ENCODE measurements at places on chromosomes 1 and 21.
A peak's percentile ranks its signal among the peaks of the same experiment; 100 is the strongest.

- DNase-seq: no peak
These were observed 85.5 kb downstream of the DDAH1 start for GRCh38 chr1:85379203-85380136.

DNA sequence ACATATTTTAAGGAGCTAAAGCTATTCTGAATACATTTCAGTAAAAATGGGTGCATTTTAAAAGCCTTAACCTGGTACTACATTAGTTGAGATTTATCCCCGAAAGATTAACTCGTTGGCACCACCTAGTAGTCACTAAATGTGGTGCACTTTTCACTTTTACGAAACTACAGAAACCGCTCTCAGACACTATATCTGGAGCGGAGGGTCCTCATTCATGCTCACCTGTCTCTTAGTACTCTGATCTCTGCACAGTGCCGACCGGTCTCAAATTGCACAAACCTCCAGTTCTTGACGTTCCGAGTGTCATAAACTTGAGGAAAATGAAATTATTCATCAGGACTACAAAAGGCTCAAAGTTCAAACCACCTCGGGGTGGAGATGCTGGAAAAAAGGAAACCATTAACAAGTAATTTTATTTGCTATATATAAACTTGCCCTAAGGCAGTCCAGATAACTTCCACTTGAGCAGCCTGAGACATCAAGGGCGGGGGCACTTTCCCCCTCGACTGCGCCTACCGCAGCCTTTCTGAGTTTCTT is 722 bp downstream of the LZIC start:
- DNase-seq: peak; percentile 58

- DNase-seq: no peak
These were observed 111.8 kb downstream of the TAS1R2 start for GRCh38 chr1:18747671-18748070.

DNA sequence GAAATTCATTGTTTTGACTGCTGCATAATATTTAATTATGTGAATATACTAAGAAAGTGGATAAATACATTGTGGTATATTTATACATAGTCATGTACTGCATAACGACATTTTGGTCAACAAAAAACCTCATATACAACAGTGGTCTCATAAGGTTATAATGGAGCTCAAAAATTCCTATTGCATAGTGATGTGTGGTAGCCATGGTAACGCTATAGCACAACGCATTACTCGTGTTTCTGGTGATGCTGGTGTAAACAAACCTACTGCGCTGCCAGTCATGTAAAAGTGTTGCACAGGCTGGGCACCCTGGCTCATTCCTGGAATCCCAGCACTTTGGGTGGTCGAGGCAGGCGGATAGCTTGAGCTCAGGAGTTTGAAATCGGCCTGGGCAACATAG is 52.6 kb upstream of the NHLH2 start:
- DNase-seq: no peak

DNA sequence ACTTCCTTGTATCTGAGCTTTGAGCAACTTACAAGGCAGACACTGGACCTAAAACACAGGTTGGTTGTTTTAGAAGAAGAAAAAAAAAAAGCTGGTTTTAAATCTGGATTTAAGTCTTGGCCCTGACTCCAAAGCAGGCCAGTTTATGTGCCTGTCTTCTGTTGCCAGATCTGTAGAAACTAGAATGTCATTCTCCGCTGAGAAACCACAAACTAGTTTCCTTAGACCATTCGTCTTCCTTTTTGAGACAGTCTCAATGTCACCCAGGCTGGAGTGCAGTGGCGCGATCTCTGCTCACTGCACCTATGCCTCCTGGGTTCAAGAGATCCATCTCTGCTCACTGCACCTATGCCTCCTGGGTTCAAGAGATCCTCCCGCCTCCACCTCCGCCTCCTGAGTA is 33.9 kb downstream of the APP start:
- no peak for DNase-seq

DNA sequence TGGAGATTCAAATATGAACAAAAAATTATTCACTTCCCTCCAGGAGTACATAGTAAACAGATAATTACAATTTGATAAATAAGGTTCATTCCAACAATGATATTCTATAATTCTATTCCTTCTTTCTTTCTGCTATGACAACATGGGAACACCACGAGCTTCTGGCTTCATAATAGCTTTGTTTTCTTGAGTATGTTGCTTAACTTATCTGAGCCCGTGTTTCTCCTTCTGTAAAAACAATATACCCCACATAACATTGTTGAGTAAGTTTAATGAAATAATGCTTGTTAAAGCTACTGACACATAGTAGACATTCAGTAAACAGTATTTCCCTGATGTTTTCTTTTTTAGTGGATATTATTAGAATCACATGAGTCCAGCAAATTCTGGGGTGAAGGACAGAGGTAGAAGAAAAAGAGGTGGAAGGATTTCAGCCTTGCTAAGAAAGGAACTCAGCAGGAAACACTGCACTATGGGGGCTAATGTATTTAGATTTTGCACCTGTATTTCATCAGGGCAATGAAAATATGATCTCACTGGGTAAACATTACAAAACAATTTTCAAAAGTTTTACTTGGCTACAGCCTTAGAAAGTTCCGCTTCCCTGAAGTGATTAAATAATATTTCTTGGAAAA is 430.8 kb upstream of the C1orf87 start:
- no peak for DNase-seq

- DNase-seq: no peak
These were observed 19.2 kb upstream of the TRIM33 start for GRCh38 chr1:114530224-114530623.

- DNase-seq: peak; percentile 43
These were observed 687 bp upstream of the SEMA6C start for GRCh38 chr1:151147132-151147503.

GRCh38 chr1:156608036-156608674 is 6.9 kb upstream of the GPATCH4 start:
- DNase-seq: peak; percentile 68

- no peak for DNase-seq
These were observed 85.0 kb upstream of the SLC2A1 start for GRCh38 chr1:43043695-43044094.

- no peak for DNase-seq
These were observed 213.2 kb downstream of the USH2A start for GRCh38 chr1:216210081-216210480.

- no peak for DNase-seq
These were observed 1.6 kb downstream of the ECHDC2 start for GRCh38 chr1:52919723-52920483.

GRCh38 chr1:10586125-10586524 is 111.4 kb downstream of the PEX14 start:
- no peak for DNase-seq

DNA sequence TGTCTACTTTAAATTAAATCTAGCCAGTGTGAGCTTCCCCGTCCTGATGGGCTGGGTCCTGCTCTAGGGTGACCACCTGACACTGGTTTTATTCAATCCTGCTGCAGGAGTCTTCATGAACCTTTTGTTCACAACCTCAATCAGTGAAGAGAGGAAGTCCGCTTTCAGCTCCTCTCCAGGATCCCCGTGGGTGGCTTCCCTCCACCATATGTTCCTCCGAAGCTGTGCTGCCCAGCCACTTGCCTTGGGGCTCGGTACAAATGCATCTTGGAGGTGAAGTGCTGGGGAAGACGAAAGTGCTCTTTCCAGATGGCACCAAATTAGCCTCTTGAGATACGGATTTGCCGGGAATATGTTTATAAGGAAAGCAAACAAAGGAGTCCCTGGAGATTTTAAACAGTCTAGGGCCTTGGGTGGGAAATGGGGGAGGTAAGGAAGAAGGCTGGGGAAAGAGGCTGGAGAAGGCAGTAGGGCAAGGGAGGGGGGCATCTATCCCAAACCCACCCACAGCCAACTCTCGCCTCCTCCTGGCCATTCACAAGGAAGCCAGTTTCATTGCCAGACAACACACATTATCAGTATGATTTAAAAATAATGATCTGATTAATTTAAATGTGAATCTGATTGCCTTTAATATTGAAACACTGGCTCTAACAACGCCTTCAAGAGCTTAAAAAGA is 430.8 kb downstream of the DISC1 start:
- no peak for DNase-seq

- DNase-seq: no peak
These were observed 11.8 kb downstream of the HIVEP3 start for GRCh38 chr1:41906943-41907342.

- peak; percentile 67 for DNase-seq
These were observed 26.5 kb upstream of the SLC45A3 start for GRCh38 chr1:205706601-205707502.

DNA sequence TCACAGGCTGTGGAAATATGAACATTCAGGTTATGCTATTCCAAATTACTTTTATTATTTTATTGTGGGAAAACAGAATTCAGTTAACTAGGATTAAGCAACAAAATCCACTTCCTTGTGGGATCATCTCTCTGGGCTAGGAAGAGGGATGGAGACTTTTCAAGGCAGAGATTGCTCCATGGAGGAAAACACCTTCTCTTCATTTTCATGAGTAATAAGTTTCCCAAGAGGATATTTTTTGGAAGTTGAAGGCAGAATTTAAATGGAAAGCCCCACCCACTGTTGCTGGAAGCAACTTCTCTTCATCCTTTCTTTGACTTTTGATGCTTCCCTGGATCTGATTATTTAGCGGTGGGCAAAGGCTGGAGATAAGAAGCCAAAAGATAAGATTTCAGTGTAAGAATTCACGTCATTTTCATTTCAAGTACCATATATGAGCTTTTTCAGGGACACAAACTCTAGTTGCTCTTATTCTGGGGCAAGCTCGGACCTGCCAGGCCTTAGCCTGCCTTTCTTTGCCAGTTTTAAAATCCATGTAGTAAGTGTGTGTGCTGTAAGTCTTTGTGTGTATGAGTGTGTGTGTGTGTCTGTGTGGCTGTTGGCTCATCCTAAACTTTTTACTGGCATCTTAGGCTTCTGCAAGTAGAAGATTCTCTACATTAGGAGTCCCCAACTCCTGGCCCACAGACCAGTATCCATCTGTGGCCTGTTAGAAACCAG is 11.7 kb upstream of the IL24 start:
- no peak for DNase-seq

DNA sequence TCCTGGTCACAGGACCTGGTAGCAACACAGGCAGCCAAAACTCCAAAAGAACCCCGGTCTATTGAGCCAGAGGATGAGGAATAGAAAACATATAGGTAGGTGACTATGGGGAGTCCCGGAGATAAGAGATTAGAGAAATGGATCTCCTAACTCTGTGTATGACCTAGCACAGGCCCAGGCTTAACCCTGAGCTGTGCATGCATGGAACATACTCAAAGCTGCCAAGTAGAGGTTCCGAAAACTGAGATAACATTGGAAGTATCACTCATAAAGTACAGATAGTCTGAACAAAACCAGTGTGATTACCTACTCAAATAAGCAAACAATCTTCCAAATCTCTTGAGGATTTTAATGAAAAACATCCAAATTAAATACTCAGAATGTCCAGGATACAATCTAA is 31.5 kb upstream of the PRDX6 start:
- no peak for DNase-seq

GRCh38 chr1:56644064-56644918 is 823 bp upstream of the PRKAA2 start:
- no peak for DNase-seq

- no peak for DNase-seq
These were observed 293.8 kb downstream of the PLA2G4A start for GRCh38 chr1:187122566-187122965.

DNA sequence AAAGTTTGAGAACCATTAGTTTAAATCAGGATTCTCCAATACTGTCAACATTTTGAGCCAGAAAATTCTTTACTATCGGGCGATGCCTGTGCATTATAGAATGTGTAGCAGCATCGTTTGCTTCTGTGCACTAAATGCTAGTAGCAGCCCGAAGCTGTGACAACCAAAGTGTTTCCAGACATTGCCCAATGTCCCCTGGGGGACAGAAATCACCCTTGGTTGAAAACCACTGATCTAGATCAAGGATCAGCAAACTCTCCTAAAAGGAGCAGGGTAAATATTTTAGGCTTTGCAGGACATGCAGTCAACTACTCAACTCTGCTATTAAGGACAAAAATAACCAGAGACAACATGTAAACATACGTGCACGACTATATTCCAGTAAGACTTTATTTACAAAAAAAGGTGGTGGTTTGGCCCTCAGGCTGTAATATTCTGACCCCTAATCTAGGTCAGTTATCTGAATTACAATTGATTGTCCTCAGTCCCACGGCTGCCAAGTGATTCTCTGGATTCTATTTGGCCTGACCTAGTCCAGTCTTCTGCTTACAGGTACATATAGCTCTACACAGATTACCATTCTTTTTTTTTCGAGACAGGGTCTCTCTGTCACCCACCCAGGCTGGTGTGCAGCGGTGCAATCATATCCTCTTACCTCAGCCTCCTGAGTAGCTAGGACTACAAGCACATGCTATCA is 10.6 kb downstream of the FAF1 start:
- DNase-seq: no peak

DNA sequence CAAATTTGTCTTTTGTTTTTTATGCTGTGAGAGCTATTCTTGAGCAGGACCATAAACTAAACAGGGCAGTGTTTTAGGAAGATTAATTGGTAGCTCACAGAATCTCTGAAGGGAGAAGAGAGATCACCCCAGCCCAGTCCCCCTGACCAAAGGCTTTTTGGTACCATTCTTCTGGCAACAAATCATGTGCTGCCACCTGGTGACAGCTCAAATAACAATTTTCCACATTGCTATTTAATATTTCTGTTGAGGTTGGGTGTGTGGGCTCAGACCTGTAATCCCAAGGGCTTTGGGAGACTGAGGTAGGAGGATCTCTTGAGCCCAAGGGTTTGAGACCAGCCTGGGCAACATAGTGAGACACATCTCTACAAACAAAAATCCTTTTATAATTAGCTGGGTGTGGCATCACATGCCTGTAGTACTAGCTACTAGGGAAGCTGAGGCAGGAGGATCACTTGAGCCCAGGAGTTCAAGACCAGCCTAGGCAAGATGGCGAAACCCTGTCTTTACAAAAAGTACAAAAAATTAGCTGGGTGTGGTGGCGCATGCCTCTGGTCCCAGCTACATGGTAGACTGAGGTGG is 2.2 kb upstream of the TESK2 start:
- peak; percentile 85 for DNase-seq

GRCh38 chr1:176111835-176112234 is 95.3 kb downstream of the COP1 start:
- DNase-seq: no peak

GRCh38 chr1:244113532-244114320 is 62.6 kb downstream of the ZBTB18 start:
- DNase-seq: no peak

- no peak for DNase-seq
These were observed 388.6 kb upstream of the NEGR1 start for GRCh38 chr1:72670902-72671301.

DNA sequence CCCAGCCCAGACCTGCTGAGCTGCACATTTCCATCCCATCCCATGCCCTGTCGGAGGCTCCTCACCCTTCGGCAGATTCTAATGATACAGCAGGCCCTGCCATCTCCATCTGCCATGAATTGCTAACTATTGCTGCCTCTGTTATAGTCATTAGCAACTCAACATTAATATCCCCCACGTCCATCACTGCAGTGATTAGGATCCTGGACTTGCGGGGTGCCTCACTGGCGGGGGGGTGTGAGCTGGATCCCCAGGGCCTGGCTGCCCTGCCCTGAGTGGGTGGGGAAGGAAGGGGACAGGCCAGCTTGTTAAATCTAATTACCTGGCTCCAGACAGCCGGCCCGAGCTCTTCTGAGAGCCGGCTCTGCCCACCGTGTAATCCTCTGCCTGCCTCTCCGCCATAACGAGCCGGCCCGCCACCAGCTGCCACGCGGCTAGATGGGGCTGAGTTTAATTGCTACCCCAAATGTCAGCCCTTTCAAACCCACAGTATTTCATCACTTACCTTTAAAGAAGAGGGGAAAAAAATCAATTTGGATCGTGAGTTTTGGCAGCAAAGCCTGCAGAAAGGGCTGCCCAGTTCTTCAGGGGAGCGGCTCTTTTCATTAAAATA is 227.3 kb upstream of the CSF3R start:
- DNase-seq: no peak

Measured in erythroblast (primary cell).